ENCODE measurements at places on chromosomes 12 and 14. TPM values are rescaled to one million over a fixed set of nuclear protein-coding genes. Genes with fewer than 3 reads are reported as not detected.

DNA sequence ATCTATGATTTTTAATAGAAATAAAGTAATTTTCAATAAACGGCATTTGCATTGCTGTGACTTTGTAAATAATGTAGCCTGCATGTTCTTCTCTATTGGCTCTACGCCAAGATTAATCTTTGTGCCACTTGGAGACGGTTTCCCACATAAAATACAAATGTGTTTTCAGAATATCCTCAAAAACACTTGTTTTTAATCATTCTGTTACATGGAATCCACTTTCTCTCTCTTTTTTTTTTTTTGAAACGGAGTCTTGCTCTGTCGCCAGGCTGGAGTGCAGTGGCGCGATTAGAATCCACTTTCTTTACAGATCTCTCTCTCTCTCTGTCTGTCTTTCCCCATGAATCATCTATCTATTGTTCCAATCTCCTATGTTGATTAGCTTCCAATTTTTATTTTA is 22.8 kb upstream of the SSPN start:
- H3K27ac ChIP-seq = no peak overlapping the region
- H3K36me3 ChIP-seq = no peaks in the 10 kb centered on the region
- H3K4me3 ChIP-seq = no peak overlapping the region
- H3K4me1 ChIP-seq = no peaks in the 10 kb centered on the region
- H3K27me3 ChIP-seq = peaks cover 7% of the 10 kb centered on the region

GRCh38 chr14:105903971-105904370 is 377.6 kb downstream of the TMEM121 start:
- H3K27me3 ChIP-seq = peaks cover 23% of the 10 kb centered on the region
- H3K27ac ChIP-seq = no peak overlapping the region
- no peaks in the 10 kb centered on the region for H3K4me1 ChIP-seq

GRCh38 chr14:72679141-72679535 is 214.8 kb downstream of the DPF3 start:
- peaks cover 1% of the 10 kb centered on the region for H3K27me3 ChIP-seq
- no peak for DNase-seq
- H3K4me1 ChIP-seq = no peaks in the 10 kb centered on the region
- H3K4me3 ChIP-seq = no peak overlapping the region
- peaks cover 13% of the 10 kb centered on the region for H3K36me3 ChIP-seq

GRCh38 chr12:62291864-62292760 is 31.9 kb downstream of the USP15 start:
- peaks cover 58% of the 10 kb centered on the region for H3K36me3 ChIP-seq
- no peaks in the 10 kb centered on the region for H3K27me3 ChIP-seq
- H3K4me3 ChIP-seq = no peak overlapping the region

PYGL gene
- total RNA-seq = 0.17 TPM

CCDC38 gene
- not detected for total RNA-seq

SETD3 gene
- total RNA-seq = 61.7 TPM

Measured in activated T-helper 1 cell treated with anti-CD3 and anti-CD28 coated beads, Interleukin-12 subunit alpha, Interleukin-12 subunit beta, Interleukin-2, Interleukin-4 antibody, amounts not matched to agents 30 ng/mL and 10 ng/mL and 1 ng/mL, durations not matched to agents 14 hours and 24 hours and 36 hours (primary cell).